Amniotic stem cell (primary cell): ENCODE measurements at places on chromosomes 2 and 18.

DNA sequence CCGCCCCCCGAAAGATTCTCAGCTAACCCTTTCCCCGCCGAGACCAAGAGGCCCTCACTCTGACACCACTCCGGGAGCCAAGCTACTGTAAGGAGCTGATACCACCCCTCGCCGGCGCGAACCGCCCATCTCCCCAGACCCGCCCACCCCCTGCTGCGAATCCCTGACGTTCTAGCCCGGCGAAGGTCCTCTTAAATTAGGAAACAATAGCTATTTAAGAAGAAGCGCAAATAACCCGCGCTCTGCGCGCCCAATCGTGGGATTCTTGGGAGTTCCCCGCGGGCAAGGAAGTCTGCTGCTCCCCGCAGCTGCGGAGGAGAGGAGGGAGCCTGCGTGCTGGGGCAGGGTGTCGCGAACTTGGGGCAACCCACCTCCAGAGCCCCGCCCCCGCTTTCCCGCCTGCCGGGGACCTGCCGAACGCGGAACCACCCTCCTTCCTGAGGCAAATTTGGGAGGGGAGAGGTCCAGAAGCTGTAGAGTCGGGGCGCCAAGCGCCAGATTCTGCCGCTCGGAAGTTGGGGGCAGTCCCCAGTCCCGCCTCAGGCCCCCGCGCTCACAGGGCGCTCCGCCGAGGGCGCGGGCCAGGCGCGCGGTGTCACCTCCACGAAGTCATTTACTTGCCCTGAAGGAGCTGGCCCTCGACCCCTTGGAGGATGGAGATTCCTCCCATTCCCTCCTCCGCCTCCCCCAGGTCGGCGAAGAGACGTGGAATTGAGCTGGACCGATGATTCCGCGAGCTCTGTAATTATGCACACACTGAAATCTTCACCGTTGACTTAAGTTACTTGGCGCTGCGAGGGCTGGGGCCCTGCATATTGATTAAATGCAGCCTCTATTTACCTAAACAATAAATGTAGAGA is 8.4 kb upstream of the SP9 start:
- DNase-seq, result no peak

DNA sequence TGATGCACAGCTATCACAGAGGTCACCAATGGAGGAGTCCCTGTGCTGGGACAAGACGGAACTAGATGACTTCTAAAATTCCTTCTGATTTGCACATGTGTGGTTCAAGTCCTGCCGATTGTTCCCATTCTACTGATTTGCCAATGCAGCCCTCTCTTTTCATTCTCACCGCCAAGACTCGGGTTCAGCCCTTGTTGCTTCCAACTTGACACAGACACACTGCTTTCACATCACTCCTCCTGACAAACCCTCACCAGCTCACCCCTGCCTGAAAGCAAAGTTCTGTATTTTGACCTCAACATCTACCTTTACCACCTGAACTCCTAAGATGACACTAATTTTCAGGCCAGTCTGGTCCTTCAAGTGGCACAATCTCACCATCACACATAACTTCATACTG is 25.5 kb downstream of the REEP1 start:
- no peak for DNase-seq

GRCh38 chr2:214246417-214246816 is 164.4 kb upstream of the VWC2L start:
- no peak for DNase-seq

- DNase-seq, result no peak
Measured at GRCh38 chr18:11155034-11155759, 5.8 kb upstream of the PIEZO2 start.

DNA sequence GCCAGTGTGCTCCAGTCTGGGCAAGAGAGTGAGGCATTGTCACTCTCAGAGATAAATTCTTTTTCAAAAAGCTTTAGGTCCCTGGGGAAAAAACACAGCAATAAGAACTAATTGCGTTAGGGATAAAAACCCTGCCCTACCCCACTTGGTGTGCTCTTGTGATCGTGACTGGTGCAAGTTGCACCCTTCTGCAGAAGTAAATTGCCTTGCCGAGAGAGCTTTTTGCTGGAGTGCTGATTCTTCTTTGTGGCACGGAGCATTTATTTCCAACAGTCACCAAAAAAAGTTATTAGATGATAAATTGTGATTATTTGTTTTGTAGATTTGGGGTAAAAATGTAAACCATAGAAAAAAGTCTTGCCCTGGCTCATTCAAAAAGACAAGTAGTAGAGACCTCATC is 12.3 kb upstream of the GPR55 start:
- DNase-seq, result no peak

DNA sequence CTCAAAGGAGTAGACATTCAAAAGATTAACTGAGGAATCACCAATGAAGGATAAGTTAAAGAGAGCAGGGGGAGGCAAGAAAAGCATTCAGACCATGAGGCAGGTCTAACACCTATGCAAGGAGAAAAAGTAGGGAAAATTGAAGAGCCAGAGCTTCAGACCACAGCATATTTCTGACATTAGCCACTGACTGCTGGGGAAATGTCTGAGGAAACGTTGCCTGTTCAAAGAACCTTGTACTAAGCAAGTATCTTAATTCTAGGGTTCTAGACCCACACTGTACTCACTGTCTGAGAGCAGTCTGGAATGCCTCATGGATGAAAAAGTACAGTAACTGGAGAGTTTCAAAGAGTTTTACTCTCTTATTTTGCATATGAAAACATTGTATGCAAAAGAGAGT is 39.5 kb upstream of the TFPI start:
- no peak for DNase-seq

DNA sequence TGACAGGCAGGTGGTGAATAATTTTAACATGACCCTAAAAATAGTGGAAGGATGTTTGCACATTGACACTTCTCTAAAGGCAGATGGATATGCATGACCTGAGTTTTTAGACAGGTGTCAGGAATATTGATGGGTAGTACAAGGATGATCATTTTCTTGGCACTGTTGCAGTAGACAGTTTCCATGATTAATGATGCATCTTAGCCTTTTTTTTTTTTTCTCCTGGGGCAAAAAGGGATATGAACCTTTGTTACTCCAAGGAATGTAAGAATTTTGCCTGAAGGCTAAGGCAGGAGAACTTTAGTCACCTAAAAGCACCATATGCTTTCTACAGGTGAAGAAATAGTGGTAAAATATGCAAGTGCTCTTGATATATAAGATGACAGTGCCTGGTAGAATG is 136.3 kb upstream of the CAVIN2 start:
- no peak for DNase-seq
